DMS 273 treated with DMSO at 0.1 percent for 48 hours (cell line): ENCODE measurements at places on chromosomes 7 and 10.

- DNase-seq, result no peak
Observed at GRCh38 chr10:22727663-22728062, 13.3 kb upstream of the PIP4K2A start.

DNA sequence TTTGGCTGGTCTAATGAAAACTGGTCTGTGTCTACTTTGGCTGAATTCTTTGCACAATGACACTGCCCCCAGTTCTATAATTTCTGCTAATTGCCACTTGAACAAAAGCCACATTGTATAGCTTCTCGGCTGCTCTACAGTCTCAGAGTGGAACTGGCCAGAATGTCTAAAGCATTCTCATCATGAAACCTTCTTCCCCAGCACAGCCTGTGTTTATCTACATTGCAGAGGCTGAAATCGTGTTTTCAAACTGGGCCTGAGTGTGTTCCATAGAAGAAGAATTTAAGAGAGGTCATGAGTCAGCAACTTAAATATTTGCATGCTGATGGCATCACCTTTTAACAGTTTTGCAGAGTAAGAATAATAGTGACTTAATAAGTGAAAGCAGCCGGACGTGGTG lies 177.2 kb downstream of the BUB3 start:
- DNase-seq, result no peak

DNA sequence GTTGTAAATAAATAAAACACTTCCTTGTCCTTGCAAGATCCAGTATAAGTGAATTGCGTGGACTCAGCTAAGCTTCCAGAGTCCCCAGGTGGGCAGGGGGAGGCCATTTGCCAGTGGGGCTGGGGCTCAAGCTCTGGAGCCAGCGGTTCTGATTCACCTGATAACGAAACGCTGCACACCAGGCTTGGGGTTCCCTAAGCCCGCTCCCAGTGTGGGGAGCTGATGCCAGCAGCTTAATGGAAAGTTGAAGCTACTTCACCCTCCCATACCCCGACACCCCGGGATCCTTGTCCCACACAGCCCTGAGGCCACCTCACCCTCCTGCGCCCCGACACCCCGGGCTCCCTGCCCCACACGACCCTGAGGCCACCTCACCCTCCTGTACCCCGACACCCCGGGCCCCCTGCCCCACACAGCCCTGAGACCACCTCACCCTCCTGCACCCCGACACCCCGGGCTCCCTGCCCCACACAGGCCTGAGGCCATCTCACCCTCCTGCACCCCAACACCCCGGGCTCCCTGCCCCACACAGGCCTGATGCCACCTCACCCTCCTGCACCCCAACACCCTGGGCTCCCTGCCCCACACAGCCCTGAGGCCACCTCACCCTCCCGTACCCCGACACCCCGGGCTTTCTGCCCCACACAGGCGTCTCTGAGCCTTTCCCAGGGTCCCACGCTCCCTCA lies 30.8 kb downstream of the FKBP6 start:
- no peak for DNase-seq

GRCh38 chr7:28297801-28298459 lies 114.4 kb upstream of the CREB5 start:
- DNase-seq, result no peak

- DNase-seq, result no peak
Observed at GRCh38 chr10:112751651-112752050, 198.4 kb upstream of the TCF7L2 start.

GRCh38 chr10:3002304-3002703 lies 65.0 kb upstream of the PFKP start:
- DNase-seq, result no peak

- DNase-seq, result no peak
Observed at GRCh38 chr7:91465595-91466061, 201.4 kb downstream of the FZD1 start.

DNA sequence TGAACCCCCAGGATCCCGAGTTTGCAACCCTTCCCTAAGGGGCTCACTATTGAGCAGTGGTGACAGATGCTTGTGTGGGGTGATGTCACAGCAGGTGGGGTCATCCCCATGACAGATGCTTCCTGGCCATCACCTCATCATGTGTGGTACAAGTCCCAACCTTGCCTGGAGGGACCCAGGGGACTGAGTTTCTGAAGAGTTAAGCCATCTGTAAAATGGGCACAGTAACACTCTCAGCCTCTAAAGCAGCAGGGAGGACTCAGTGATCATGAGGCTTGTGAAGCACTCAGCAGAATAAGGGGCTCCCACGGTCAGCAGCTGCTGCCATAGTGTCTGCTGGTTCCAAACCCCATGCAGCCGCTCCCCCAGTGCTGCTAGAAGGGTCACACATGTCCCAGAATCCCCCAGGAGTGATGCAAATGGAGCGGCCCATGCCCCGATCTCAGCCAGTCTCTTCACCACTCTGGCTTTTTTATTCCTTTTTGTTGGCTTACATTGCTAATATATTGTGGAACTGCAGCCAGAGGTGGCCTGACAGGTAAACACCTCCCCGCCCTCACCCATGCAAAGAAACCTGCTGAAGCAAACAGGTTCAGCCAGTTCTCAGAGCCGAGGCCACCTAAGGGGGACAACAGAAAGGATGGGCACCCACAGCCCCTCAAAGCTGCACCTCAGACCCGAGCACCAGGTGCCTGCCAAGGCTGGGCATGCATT lies 102.1 kb upstream of the PDGFA start:
- no peak for DNase-seq

DNA sequence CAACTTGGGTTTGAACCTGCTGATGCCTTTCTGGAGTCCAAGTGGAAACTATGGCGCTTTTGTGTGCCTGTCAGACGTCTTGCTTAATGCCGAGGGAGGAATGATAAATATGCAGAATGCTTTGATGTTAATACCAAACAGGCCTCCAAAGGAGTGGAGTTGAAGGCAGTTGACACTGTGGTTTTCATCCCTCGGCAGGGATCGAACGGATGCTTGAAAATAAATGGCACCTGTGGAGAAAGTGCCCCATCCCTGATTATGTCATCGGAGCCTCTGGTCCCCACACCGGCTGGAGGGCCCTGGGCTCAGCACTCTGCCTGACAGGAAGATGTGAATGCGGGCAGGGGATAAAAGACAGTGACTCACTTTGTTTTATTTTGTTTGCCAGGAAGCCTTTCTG lies 148.7 kb upstream of the GPR26 start:
- DNase-seq, result no peak

GRCh38 chr7:47776335-47776734 lies 171.9 kb downstream of the PKD1L1 start:
- no peak for DNase-seq

DNA sequence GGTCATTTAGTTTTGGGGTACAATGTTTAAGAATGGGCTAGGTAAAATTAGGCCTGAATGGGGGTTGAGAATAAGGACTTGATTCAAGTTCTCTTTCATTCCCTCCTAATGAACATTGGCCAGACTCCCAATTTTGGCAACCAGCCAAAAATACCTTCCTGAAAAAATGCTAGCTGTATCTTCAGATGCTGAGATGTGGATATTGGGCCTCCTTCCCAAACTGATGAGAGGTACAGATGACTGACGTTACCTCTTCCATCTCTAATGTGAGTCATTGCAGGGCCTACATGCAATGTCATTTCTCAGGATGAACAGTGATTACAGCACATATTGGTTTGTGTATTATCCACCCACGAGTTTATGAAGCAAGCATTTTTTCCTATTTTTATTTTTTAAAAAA lies 151.6 kb downstream of the SND1 start:
- DNase-seq, result no peak

DNA sequence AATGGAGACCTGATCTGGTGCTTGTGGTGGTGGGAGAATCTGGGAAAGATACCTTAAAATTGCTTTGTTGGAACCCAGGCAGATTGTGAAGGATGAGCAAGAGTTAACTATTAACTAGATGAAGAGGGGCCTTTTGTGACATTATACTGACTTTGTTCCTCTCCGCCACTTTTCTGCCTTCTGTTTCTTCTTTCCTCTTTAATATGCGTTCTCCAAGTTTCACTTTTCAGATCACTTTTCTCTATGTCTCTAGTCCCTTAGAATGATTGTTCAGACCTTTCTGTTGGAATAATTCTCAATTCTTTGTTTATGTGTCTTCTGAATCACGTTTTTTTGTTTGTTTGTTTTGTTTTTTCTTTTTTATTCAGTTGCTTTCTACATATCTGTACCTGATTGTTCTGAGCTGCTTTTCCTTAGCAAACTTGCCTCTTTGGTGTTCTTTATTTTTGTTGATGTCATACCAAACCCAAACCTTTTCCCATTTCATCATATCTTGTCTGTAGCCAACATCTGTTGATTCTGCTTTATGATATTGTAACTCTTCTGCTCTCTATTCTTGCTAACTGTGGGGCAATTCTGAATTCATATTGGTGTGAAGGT lies 2.8 kb downstream of the BMPR1A start:
- DNase-seq, result no peak

GRCh38 chr10:126187399-126187798 lies 200.9 kb downstream of the ADAM12 start:
- no peak for DNase-seq

- DNase-seq, result no peak
Observed at GRCh38 chr7:44618753-44619152, 12.3 kb downstream of the OGDH start.

- no peak for DNase-seq
Observed at GRCh38 chr10:124325998-124326636, 92.6 kb downstream of the OAT start.

DNA sequence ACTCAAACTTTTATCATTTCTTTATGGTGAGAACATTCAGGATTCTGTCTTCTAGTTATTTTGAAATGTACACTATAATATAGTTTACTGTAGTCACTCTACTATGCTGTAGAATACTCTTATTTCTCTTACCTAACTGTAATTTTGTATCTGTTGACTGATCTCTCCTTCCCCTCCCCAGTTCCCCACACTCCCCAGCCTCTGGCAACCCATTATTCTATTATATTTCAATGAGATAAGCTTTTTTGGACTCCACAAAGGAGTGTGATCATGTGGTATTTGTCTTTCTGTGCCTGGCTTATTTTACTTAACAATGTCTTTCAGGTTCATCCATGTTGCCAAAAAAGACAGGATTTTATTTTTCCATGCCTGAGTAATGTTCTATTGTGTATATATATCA lies 71.4 kb upstream of the DYNC1I1 start:
- DNase-seq, result no peak

DNA sequence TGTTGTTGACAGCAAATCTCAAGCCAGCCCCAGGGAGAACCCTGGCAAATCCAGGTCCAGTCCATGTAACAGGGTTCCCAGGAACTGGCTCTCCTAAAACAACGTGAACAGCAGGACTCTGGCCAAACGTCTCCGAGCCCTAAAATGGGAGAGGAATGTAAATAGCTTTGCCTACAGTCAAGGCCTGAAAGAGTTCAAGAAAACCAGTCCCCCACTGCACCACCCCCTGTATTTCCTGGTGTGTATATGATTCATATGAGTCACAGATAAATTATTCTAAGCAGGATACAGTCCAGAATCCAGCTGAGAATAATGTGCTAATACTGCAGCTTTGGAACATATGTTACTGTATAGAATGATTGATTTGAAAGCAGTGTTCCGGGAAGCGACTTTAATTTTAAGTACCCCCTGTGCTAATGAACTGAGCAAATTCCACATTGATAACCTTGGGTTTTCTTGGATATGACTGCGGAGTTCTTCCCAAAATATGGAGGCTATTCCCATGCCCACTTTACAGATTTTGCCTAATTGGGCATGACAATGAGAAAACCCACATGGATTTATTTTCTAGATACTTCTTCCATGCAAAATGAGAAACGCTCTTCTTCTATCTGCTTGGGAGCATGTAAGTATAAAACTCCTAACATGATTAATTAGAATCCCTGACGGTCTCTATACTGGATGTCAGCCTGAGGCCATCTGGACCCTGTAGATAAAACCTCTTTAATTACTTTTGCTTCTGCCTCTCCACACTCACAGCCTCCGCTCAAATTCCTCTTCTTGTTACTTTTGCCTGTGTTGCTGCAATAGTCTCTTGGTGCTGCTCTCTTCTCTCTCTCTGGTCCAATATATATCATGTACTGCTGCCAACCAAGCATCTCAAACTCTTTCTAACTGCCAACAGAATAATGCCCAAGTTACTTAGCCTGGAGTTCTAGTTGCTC lies 50.2 kb downstream of the LAMB4 start:
- peak; percentile 94 for DNase-seq

DNA sequence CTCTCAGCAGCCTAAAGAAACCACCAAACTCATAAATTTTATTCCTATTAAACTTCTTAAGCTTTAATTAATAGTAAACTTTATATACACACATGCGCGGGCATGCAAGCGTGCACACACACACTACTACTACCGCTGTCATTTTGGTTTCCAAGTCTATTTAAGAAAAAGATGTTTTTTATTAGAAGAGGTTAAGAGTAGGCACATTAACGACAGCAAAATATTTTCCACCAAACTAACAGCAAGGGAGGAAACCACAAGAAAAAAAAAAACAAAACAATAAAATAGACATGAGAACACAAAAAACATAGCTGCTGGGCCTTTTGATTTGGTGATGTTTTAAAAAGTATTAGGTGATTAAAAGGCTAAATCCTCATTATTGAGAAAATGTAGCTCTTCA lies 28.6 kb downstream of the RTKN2 start:
- no peak for DNase-seq

- no peak for DNase-seq
Observed at GRCh38 chr7:142804728-142805207, 34.0 kb downstream of the PRSS2 start.

DNA sequence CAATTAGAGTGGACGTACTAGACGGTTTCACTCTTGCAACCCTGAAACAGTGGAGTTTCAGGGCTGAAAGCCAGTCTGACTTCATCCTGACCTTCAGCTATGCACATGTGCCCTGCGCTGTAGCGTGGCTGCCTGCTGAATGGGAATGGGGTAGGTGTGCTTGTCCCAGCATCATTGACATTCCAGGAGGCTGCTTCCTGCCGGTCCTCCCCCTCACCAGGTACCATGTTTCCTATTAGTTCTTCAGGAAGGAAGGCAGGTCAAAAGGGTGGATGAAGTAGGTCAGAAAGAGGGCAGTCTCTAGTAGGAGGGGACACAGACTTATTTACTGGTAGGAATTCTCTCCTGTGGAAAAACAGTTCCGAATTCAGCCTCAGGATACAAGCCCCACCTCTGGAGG lies 551.8 kb upstream of the GALNT17 start:
- DNase-seq, result no peak

GRCh38 chr10:61028861-61029361 lies 84.9 kb upstream of the RHOBTB1 start:
- DNase-seq, result no peak

- DNase-seq, result no peak
Observed at GRCh38 chr7:41809529-41809939, 106.6 kb upstream of the INHBA start.

- no peak for DNase-seq
Observed at GRCh38 chr7:99393355-99394187, 14.8 kb downstream of the PDAP1 start.

DNA sequence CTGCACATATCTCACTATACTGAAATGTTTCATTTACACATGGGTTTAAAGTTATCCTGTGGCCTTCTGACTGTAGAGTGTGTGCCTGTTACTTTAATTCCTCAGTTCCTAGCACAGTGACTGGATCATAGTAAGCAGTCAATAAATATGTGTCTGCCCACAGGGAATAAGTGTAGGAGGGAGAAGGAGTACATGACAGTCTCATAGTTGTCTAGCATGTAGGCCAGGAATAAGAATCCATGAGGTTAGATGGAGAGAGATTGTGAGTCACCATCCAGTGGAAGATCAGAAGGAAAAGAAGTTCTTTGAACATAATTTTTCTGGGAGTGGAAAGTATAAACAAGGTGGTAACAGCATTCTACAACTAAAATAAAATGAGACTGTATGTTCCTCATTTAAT lies 36.6 kb upstream of the SEMA3A start:
- DNase-seq, result no peak

- peak; percentile 68 for DNase-seq
Observed at GRCh38 chr10:69392481-69393000, 24.2 kb downstream of the TACR2 start.
